Stimulated activated CD4-positive, alpha-beta T cell treated with anti-CD3 and anti-CD28 coated beads, Interleukin-2, amount 100 ng/mL, for 48 hours (primary cell): ENCODE measurements at places on chromosomes 12 and 14.

- no peak for DNase-seq
Observed at GRCh38 chr14:69535230-69535848, 39.3 kb downstream of the CCDC177 start.

- DNase-seq, result no peak
Observed at GRCh38 chr14:70808416-70809224, 693 bp downstream of the MAP3K9 start.

- no peak for DNase-seq
Observed at GRCh38 chr12:130957304-130957621, 3.6 kb downstream of the ADGRD1 start.

- DNase-seq, result no peak
Observed at GRCh38 chr12:64813723-64814122, 10.7 kb upstream of the TBC1D30 start.

DNA sequence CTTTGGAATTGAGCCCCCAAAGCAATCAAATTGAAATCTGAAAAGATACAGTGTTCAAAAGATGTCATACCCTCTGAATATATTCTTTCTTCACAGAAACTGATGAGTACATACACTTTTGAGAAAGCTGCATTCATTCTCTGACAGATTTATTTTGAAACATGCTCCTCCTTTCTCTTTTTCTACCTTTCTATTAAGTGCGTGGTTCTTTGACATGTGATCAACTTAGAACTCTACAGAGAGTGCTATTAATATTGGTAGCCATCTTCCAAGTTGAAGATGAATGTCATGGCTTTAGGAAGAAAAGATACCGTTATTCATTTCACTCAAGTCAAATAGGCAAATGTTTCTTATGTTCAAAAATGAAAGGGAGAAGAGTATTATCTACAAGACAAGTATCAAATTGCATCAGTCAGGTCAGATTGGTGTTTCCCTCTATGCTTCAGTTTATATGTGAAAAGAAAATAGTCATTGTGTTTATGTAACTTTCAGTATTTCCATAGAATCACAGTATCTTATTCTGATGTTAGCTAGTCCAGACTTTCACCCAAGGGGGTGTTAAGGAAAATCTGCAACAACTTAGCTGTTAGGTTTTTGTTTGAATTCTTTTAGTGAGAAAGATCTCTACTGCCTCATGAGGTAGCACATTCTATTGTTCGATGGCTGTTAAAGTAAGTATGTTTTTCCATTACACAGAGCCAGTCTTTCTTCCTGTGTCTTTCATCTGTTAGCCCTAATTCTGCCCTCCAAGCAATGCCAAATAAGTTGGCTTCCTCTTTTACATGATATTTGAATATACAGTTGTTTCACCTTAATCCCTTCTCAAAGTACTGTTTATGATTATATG, 55.4 kb upstream of the GARIN2 start:
- DNase-seq, result no peak

GRCh38 chr12:58920102-58920960, at the start of gene LRIG3:
Gene LRIG3, minus strand, starts transcription at chr12:58920504. Its CDS starts 269 bp downstream, at chr12:58920235.
- no peak for DNase-seq

DNA sequence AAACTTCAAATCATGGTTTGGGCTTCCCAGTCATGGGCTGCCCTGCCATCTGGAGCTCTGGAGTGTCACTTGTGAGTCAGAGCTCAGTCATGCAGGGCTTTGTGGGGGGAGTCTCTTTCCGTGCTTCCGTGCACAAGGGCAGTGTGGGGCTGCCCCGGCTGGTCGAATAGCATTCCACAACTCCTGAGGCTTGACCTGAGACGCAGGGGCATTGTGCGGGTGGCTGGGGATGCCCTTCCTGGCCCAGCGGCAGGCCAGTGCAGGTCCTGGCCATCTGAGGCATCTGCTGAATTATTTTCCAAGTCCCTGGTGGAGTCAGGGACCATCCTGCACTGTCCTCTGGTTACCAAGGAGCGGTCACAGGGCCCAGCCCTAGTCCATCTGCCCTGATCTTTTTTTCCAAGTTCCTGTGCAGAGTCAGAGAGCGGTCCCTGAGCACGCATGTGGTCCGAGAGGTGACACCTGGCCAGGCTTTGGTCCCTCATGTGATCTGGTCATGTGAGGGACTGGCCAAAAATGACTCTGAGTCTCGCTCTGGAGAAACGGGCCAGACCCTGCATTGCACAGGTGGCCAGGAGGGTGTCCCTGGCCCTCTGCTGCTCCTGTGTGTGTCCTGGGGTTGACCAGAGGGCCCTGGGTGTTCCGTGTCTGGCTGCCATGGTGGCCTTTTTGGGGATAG, 167.0 kb upstream of the ALG10B start:
- no peak for DNase-seq

GRCh38 chr12:91993287-91994017, 152.2 kb downstream of the BTG1 start:
- DNase-seq, result no peak

DNA sequence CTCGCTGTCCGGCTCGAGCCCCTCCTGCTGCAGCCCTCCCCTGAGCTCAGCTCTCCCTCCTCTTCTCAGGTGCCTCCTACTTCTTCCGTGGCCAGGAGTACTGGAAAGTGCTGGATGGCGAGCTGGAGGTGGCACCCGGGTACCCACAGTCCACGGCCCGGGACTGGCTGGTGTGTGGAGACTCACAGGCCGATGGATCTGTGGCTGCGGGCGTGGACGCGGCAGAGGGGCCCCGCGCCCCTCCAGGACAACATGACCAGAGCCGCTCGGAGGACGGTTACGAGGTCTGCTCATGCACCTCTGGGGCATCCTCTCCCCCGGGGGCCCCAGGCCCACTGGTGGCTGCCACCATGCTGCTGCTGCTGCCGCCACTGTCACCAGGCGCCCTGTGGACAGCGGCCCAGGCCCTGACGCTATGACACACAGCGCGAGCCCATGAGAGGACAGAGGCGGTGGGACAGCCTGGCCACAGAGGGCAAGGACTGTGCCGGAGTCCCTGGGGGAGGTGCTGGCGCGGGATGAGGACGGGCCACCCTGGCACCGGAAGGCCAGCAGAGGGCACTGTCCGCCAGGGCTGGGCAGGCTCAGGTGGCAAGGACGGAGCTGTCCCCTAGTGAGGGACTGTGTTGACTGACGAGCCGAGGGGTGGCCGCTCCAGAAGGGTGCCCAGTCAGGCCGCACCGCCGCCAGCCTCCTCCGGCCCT, 22.8 kb downstream of the MMP17 start:
- no peak for DNase-seq

DNA sequence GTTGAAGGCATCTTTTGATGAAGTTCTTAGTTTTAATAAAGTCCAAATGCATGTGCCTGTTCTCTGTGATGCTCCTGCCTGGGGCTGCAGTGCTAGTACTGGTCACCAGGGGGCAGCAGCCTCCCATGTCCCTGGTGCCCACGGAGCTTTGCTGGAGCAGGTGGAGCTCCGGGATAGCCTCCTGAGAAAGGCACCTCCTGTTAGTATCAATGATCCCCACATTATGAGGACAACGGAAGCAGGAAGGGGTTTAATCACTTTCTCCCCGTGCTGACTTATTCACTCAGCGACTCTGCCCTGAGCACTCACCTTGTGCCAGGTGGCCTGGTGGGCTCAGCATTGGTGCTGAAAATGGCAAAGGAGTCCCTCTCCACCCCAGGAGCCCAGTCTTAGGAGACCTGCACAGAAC, 123.0 kb upstream of the PZP start:
- peak; percentile 66 for DNase-seq

- DNase-seq, result no peak
Observed at GRCh38 chr12:1603269-1603993, 9.1 kb upstream of the FBXL14 start.

DNA sequence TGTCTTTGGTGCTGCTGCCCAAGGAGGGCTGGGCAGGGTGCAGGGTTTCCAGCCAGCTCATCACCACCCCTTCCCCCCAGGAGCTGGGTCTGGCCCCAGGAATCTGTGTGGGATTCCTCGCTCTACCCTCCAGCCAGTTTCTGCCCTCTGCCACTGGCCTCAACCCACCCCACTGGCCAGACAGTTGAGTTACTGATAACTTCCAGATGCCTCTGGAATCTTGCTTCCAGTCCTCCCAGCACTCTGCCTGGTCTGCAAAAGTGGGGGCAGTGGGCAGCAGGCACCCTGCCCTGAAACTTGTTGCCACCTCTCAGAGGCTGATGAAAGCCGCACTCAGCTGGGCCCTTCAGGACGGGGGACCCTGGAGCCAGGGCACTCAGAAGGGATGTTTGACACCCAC, 20.1 kb upstream of the TBX3 start:
- DNase-seq, result no peak

GRCh38 chr14:29111554-29111953, 345.0 kb downstream of the FOXG1 start:
- no peak for DNase-seq

DNA sequence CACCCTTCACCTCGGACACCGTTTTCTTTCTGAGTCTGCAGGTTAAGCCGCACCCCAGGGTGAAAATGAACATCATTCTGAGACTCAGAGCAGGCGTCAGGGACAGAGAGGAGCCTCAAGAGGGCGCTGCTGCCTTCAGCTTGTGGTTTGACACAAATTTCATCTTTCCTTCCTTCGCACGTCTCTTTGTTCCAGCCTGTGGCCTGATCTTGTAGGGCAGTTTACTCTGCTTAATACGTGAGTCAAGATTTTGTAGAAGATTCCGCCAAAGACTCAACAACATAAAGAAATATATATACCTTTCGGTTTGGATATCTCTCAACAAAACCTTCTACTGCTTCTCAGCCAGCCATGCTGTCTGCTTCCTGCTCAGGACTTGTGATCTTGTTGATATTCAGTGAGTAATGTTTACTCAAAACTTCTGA, 329.3 kb upstream of the OR4E1 start:
- peak; percentile 60 for DNase-seq

DNA sequence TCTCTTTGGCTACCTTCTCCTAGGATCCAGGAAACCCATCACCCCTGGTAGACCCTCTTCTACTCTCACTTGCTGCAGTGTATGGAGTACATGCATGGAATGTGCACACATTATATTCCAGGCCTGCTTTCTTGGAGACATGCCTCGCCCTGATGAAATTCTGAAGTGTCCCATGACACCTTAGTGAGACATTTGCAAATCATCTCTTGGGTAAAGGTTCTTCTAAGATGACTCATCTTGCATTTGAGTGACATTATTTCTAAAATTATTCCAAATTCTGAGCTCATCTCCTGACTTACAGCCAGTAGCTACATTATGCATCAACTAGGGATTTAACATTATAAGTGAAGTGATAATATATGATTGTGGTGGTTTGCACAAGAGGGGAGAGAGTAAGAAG, 49.8 kb downstream of the SDR9C7 start:
- DNase-seq, result no peak

- DNase-seq, result no peak
Observed at GRCh38 chr14:75628816-75629215, 31.9 kb downstream of the ERG28 start.

GRCh38 chr14:88618476-88618875, 55.6 kb downstream of the ZC3H14 start:
- DNase-seq, result no peak

GRCh38 chr12:18320976-18321375, 59.7 kb downstream of the PIK3C2G start:
- no peak for DNase-seq

- no peak for DNase-seq
Observed at GRCh38 chr12:86572455-86572854, 316.3 kb upstream of the MGAT4C start.

DNA sequence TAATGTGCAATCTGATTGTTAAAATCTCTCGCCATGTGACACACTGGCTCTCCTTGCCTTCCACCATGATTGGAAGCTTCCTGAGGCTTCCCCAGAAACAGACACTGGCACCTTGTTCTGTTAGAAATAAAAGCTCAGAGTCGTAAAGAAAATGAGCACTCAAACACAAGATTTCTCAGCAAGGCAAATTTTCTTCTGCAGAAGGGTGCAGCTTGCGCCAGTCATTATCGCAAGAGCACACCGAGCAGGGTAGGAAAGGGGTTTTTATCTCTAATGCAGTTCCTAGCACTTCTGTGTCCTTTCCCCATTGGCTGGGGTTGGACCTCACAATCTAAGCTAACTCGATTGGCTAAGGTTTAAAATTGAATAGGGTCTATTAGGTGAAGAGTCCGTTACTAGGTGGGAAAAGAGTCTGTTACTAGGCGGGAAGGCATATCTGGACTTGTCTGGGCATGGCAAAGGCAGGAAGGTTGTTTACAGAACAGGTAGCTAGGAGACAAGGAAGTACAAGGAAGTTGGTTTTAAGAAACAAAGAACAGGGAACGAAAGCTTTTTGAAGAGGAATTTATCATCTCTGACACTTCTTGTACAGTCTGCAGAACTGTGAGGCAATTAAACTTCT, 62.6 kb upstream of the BICD1 start:
- no peak for DNase-seq

DNA sequence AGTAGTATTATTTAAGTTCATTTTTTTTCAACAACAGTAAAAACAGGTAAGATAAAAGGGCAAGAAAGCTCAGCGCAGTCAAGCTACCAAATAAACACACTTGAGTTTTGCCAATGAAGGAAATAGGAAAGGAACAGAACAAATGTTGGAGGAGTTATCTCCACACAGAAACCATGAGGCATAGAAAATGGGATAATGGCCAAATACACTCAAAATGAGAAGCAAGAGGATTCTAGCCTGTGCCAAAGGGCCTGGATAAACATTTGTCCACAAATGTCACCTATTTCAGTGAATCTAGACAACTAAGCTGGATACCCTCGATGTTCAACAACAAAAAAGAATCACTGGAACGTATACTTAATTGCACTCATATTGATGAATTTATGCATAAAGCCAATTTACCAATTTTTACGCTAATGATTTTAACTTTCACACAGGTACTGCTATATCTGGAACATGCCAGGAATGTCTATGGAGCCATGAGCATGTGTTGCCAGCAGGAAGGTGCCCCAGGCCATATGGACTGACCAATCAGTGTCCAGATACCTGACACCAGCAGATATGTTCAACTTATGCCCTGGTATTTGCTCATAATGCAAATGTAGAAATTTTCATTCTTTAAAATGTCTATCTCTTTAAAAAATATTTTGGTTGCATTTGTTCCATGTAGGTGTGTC, 21.1 kb downstream of the ST8SIA1 start:
- no peak for DNase-seq

GRCh38 chr12:110846615-110847566, at the start of gene CCDC63:
Gene CCDC63, plus strand, starts transcription at chr12:110846987. Its CDS starts 5,968 bp downstream, at chr12:110852955.
- DNase-seq, result no peak

GRCh38 chr14:26163761-26164160, 434.1 kb downstream of the NOVA1 start:
- DNase-seq, result no peak

- no peak for DNase-seq
Observed at GRCh38 chr14:54647378-54647777, 80.5 kb downstream of the SAMD4A start.

DNA sequence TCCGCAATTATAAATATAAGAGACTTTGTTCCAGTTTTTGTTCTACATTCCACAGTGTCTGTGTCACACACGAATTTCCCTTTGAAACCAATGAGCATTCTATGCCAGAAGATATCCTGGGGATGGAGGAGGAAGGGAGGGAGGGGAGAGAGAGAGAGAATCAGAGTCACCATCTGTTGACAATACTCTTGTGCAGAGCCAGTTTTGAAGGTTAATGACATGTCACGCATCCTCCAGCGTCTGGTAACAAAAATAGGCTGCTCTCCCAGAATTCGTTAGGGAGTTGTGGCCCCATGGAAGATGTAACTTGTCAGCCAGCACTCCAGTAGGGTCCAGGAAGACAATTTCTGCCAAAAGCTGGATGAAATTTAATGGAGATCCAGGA, 213.5 kb upstream of the KRR1 start:
- DNase-seq, result no peak

- DNase-seq, result no peak
Observed at GRCh38 chr14:38836539-38836938, 266.5 kb downstream of the SEC23A start.
